ENCODE measurements at places on chromosomes 6 and 20. TPM values are rescaled to one million over a fixed set of nuclear protein-coding genes. Genes with fewer than 3 reads are reported as not detected.

DNA sequence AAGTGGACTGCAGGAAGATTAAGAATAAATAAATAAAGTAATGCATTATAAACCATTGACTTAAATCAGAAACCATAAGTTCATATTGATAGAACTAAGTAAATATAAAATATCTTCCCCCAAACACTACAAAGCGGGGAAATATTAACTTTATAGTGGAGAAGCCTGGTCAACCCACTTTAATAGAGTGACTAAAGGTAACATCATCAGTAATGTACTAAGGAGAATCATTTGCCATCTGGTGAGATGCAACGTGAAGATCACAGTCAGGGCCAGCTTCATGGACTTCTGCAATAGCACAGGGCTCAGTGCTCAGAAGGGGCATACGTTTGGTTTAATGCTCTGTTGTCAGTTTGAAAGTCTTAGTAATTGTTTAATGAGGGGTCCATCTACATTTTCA is 58.8 kb upstream of the CD83 start:
- DNase-seq: no peak

KIF6 gene
- total RNA-seq: 0.28 TPM

WASF1 gene
- total RNA-seq: 14.1 TPM

STMN3 gene
- total RNA-seq: 14.4 TPM

DDR1 gene
- total RNA-seq: 94.4 TPM

GRCh38 chr6:106080763-106081095 is 5.4 kb upstream of the PRDM1 start:
- no peak for DNase-seq

DNA sequence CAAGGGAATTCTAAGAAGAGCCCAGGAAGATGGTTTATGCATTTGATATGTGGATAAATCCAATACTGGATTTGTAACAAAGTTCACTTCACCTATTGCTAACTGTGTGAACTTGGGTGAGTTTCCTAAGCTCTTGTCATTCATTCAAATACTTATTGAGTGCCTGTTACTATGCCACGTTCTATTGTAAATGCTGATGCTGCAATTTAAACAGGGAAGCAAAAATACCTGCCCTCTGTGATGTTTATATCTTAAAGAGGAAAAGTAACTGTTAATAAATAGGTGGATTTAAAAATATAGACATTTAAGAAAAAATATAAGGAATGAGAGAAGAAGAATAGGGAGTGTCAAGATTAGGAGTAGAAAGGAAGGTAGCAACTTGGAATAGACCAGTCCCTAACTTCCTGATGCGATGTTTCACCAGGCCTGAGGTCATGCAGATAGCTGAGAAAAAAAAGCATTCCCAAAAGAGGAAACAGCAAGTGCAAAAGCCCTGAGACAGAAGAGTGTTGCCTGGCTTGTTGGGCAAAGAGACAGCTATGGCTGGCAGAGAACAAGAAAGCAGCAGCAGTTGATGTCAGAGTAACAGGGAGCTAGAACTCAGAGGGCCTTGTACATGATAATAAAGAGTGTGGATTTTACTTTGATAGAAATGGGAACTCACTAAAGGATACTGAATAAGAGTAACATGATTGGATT is 54.3 kb upstream of the TCF21 start:
- no peak for DNase-seq

DNA sequence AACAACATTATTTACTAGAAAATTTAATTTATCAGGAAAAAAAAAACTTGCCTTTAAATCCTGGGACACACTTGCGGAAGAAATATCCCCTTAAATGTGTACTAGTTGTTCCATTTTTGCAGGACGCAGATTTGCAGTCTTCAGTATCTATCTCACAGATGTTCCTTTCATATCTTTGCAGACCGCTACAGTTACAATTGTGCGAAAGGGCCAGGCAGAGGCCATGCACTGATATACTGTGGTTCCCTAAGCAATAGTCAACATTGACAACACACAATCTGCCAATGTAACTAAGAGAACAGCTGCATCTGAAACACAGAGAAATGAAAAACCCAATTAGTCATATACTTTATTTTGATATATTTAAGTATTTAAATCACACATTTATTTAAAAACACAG is 411.2 kb downstream of the EYS start:
- DNase-seq: no peak

SRSF6 gene
- 90.7 TPM for total RNA-seq

DNA sequence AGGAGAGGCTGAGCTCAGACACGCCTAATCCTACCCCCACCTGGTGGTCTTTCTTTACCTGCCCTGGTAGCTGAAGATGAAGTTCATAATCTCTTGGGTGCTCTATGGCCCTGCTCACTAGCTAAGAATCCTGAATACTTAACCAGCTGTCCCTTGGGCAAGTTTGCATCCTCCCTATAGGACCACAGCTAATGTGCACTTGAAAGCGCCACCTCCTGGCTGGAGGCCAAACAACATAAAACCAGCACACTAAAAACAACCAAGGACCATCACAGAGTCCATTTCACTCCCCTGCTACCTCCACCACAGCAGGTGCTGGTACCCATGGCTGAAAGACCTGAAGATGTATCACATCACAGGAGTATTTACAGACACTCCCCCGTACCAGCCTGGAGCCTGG is 155.5 kb upstream of the SLC24A3 start:
- no peak for DNase-seq

- peak; percentile 66 for DNase-seq
Measured at GRCh38 chr20:37986873-37987601, 46.2 kb downstream of the TTI1 start.

ATXN1 gene
- 28.7 TPM for total RNA-seq

- DNase-seq: no peak
Measured at GRCh38 chr20:50350510-50351249, 159.5 kb upstream of the PTPN1 start.

GRCh38 chr6:52297433-52297832 is 12.9 kb upstream of the MCM3 start:
- DNase-seq: no peak

DNA sequence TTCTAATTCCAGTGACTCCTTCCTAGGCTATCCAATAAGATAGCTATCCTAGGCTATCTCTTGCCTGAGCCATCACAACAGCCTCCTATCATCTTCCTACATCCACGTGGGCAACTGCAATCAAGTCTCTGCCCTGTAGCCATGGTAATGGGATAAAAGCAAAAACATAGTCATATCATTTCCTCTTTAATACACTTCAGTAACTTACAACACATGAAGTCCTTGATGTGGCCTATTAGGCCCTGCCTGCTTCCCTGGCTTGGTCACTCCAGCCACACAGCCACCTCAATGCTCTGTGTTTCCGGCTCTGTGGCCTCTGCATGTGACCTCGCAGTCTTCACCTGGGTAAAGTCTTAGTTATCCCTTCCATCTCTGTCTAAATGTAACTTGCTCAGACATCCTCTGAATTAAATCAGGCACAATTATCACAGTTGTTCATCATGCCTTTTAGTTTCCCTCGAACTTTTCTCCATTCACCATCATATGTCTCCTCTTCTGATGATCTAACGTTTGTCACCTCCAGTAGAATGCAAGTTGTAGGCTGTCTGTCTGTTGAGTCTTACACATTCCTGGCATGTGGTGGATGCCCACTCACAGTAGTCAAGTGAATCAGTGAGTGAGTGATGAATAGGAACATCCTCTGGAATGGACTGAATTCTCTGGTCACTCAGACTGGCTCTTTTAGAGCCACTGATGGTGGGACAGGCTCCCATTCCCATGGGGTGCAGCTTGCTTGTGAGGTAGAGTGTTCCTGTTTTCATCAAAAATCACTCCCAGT is 229.4 kb downstream of the TBC1D7 start:
- no peak for DNase-seq

PABPC1L gene
- total RNA-seq: 23.5 TPM

DNA sequence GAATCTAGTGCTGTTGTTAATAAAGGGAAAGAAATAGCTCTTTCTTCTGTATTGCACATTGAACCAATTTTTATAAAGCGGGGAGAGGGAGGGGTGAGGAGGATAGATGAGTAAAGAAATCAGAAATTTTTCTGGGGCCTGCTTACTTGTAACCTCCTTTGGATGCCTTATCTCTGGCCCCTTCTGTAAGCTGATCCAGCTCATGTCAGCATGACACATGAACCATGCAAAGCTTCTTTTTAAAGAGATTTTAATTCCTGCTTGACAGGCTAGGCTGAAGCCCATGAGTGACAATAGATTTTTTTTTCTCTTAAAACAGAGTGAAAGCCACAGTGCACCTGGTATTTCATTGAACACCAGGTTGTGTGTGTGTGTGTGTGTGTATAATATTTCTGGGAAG is 325.3 kb downstream of the PRL start:
- no peak for DNase-seq

- no peak for DNase-seq
Measured at GRCh38 chr6:81552644-81553043, 199.8 kb downstream of the TENT5A start.

DNA sequence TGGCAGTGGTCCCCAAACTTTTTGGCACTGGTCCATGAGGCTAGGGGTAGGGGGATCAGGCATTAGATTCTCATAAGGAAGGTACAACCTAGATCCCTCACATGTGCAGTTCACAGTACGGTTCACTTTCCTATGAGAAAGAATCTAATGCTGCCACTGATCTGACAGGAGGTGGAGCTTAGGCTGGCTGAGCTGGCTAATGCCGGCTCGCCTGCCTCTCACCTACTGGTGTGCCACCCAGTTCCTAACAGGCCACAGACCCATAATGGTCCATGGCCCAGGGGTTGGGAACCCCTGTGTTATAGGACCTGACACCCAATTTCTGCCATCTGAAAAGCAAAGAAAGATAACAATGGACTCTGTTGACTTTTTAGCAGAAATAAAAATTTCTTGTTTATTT is 199.6 kb downstream of the GMPR start:
- DNase-seq: no peak

GRCh38 chr20:9999645-10000044 is 35.1 kb upstream of the ANKEF1 start:
- DNase-seq: no peak

DLL1 gene
- total RNA-seq: 3.3 TPM

DNA sequence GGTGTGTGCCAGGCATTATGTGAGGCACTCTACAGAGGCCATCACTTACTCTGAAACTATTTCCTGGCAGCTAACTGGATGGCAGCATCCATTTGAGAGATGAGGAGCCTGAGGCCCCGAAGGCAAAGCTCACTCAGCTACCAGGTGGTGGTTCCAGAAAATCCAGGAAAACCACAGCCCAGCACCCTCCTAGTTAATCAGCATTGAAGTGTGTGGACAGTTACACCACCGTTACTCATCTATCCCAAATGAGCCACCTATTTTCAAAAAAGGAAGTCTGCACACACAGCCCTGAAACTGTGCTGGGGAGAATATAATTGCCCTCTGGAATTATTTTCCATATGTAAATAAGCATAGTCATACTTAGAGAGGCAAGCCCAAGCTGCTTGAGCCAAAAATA is 67.4 kb downstream of the CNBD2 start:
- DNase-seq: no peak

- no peak for DNase-seq
Measured at GRCh38 chr20:38927902-38928578, 1.8 kb downstream of the FAM83D start.

DNA sequence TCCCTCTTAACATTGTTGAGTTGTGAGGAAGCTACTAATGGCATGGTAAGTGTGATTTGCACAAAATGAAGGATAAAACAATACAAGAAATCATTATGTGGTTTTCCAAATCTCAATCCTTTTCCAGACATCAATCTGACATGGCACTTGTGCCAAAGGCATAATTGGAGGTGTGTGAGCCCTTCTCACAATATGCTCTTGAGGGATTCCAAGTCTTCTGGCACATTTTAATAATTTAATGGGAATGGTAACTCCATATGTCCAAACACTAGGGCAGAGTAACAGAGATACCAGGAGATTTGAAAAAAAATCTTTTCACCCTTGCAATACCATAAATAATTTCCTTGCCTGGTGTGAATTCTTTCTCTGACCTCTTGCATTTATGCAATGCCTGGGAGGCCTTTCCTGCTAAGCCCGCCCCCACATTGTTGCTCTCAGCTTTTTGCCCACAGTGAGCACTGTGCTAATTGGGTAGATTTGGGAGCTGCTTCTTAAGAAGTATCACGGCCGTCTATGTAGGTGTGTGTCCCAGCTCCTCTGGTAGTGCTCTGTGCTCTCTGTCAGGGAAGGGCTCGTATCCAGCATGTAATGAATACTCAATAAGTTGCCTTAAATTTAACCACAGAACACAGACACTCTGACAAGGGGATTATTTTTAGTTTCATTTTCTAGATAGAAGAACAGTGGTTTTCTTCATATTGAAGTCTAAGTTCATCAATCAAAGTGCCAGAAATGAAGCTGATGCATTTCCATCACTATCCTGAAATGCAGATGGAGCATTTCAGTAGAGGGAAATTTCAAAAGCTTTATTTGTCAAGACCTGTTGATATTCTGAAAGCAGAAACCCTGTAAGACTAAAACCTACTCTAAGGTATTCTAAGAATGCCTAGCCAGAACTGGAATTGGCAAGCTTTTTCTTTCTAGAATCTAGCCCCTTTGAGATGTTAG is 54.4 kb upstream of the CEP85L start:
- DNase-seq: no peak

DNA sequence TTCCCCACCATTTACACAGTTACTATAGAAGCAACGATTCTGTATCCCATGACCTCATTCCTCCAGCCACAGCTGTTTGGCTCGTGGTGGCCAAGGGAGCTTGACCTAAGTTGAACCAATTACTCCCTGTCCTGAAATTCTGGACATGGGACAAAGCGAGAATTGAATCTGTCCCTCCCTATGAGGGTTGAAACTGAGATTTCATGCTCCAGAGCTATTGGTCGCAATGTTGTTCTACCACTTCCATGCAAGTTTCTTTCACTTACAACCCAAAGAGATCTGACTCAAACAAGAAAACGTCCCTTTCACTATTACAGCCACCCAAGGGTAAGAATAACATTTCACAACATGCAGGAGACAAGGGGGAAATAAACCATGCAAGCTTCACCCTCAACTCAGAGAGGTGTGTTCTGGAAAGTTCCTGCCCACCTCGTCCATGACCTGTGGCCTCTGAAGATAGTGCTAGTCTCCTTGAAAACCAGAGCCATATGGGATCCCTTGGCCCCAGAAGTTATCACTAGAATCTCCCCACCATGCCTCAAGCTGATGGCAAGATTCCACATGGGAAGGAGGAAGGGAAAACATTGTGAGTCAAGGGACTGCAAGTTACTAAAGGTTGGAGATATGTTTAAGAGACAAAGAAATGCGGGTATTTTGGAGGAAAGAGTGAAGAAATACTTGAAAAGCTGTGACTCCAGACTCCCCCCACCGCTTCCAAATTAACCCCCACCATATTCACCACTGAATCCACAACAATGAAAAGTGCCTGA is 74.5 kb upstream of the SRSF6 start:
- DNase-seq: no peak

DNA sequence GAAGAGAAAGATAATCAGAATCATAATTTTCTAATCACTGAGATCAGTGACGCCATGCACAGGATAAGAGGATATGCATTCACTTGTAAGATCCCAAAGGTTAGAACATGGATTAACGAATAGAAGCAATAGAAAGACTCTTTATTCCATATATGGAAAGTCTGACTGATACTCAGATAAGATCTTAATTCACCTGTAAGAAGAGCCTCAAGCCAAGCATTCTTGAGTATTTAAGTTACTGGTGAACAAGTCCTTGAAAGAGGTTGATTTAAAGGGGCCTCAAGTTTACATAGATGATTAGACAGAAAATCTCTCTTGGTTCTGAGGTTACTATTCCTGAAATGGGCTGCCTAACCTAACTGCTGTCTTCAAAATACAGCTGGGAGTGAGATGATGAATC is 53.8 kb upstream of the MTRF1L start:
- no peak for DNase-seq

RFX6 gene
- total RNA-seq: 6.8 TPM

PDE7B gene
- 9.2 TPM for total RNA-seq

- DNase-seq: no peak
Measured at GRCh38 chr6:33845031-33845745, 41.4 kb upstream of the MLN start.
